Fibroblast of lung (primary cell): ENCODE measurements at places on chromosomes 4 and X.

- DNase-seq, result peak; percentile 99
Measured at GRCh38 chr4:169383724-169384123, 113.0 kb upstream of the SH3RF1 start.

DNA sequence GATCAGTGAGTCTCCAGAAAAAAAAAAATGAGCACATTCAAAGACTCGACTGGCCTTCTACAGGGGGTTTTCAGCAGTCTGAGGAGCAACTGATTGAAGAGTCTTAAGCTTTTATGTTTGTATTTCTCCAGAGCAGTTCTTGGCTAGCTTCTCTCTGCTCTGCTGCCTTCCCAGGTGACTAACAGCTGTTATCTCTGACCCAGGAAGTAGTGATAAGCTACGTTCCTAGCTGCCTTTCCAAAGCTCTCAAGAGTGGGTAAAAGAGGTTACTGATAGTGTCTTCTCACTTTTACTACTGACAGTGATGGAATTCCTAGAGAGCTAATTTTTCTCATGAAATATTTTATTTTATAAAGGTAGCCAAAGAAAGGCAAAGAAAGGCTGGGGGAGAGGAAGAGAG is 66.6 kb downstream of the ENOX2 start:
- DNase-seq, result peak; percentile 13

DNA sequence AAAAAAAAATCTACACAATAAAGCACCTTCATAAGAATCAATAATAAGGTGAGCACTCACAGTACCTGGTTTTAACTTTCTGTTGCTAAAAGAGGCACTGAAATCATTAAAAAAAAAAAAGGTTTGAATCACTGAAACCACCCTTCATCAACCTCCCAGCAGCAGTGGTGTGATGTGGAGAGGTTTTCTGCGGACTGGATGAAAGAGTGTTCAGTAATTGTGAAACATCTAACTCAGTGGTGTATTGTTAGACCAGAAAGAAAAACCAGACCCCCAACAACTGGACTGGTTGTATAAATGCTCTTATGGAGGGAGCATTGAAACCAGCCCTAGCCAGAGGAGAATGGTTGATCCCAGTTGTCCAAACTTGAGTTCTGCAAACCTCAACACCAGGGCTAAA is 63.2 kb downstream of the SPIN3 start:
- DNase-seq, result no peak

GRCh38 chr4:53800741-53801140 is 209.5 kb upstream of the LNX1 start:
- DNase-seq, result no peak

DNA sequence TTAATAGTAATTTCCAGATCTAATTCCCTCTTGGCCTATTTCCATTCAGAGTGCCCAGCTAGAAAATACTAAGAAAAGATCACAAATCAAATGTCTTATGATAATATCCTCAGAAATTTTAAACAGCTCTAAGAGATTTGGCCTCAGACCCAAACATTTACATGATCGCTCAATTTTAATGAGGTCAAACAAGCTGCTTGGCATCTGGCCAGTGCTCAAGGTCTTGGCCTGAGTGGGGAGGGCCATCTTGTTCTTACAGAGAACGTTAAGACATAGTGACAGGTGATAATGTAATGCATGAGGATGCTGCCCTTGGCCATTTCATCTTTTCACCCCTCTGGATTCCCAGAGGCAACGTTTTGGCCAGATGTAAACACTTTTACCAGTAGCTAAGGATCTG is 159.2 kb upstream of the SLC7A11 start:
- no peak for DNase-seq

GRCh38 chr4:84063619-84064018 is 435.5 kb downstream of the NKX6-1 start:
- DNase-seq, result no peak

GRCh38 chr4:145716661-145717200 is 36.8 kb downstream of the C4orf51 start:
- DNase-seq, result no peak

- DNase-seq, result no peak
Measured at GRCh38 chr4:53120778-53121177, 245.1 kb downstream of the SCFD2 start.

DNA sequence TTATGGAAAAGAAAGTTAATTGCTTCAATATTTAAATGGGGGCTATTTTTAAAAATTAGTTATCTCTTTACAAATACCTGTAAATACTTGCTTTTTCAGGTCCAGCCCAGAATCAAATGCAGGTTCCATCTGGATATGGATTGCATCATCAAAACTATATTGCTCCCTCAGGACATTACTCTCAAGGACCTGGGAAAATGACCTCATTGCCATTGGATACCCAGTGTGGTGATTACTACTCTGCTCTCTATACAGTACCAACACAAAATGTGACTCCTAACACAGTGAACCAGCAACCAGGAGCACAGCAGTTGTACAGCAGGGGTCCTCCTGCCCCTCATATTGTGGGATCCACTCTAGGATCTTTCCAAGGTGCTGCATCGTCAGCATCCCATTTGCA is 29.2 kb downstream of the SEC24B start:
- DNase-seq, result no peak

GRCh38 chr4:26181616-26182015 is 139.2 kb upstream of the RBPJ start:
- DNase-seq, result peak; percentile 48

DNA sequence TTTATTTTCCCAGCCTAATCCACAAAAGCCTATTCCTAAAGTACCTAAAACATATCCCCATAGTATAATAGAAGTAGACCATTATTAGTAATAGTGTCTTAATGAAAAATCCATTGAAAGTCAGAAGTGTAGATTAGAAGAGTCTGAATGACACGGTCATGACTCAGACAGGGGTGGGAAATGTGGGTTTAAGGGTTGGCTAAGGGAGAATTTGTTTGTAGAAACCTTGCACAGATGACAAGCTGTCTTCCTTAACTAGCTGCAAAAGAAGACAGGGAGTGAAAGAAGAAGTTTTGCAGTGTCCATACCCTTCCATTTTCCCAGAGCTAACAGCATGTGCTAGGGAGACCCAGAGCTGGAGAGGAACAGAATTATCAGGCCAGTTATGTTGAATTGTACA is 242.7 kb upstream of the ETNPPL start:
- peak; percentile 27 for DNase-seq
